ENCODE measurements at places on chromosomes 6 and 20. TPM values are rescaled to one million over a fixed set of nuclear protein-coding genes. Genes with fewer than 3 reads are reported as not detected.

UNC5CL gene
- 0.56 TPM for total RNA-seq

HUS1B gene
- total RNA-seq, result 0.40 TPM

MOG gene
- total RNA-seq, result not detected

GRCh38 chr20:1628621-1629020 lies 8.8 kb upstream of the SIRPB1 start:
- no peak for ATAC-seq

SLC13A3 gene
- 0.92 TPM for total RNA-seq

TCP11 gene
- not detected for total RNA-seq

Data from esophagus mucosa (tissue), 1 donor.